ENCODE measurements at places on chromosomes 11 and 22. TPM values are rescaled to one million over a fixed set of nuclear protein-coding genes. Genes with fewer than 3 reads are reported as not detected.

Gene USP2
- 10.0 TPM for total RNA-seq

Gene FEN1
- total RNA-seq = 13.4 TPM

Gene EP300
- 30.4 TPM for total RNA-seq

Gene SCN2B
- not detected for total RNA-seq

Gene MS4A6A
- not detected for total RNA-seq

Gene OOSP2
- not detected for total RNA-seq

Gene DEPDC7
- 21.1 TPM for total RNA-seq

Gene RGL4
- 0.40 TPM for total RNA-seq

Gene FBLN1
- total RNA-seq = 12.2 TPM

Gene DDI1
- not detected for total RNA-seq

Gene PIH1D2
- total RNA-seq = 1.5 TPM

Gene NAALADL1
- total RNA-seq = not detected

Gene MAML2
- 8.0 TPM for total RNA-seq

Gene MMP13
- total RNA-seq = not detected

Gene RCOR2
- 0.53 TPM for total RNA-seq

Gene PNPLA3
- total RNA-seq = 34.5 TPM

Gene C22orf15
- 1.2 TPM for total RNA-seq

Gene APOL4
- total RNA-seq = 5.1 TPM

Gene HYLS1
- 6.3 TPM for total RNA-seq

Gene MPEG1
- not detected for total RNA-seq

Gene DDTL
- total RNA-seq = not detected

Gene FOSL1
- 11.6 TPM for total RNA-seq

Gene LMO2
- 10.6 TPM for total RNA-seq

Gene ZC3H12C
- total RNA-seq = 16.8 TPM

Gene GGTLC3
- not detected for total RNA-seq

Gene MAPK8IP2
- 0.16 TPM for total RNA-seq

Gene NXPE2
- total RNA-seq = 0.26 TPM

Gene OR52N4
- not detected for total RNA-seq

Gene KRTAP5-1
- not detected for total RNA-seq

Gene XKR3
- not detected for total RNA-seq

Gene ADM
- total RNA-seq = 17.3 TPM

Gene OR4D5
- not detected for total RNA-seq

All from myocyte (in vitro differentiated cells).